IMR-90 (cell line): ENCODE measurements at places on chromosomes 6 and 20. TPM values are rescaled to one million over a fixed set of nuclear protein-coding genes. Genes with fewer than 3 reads are reported as not detected.

Gene SNPH
- 4.5 and 4.7 TPM in 2 replicates for total RNA-seq

Gene ELOVL2
- total RNA-seq: 7.9 and 10.6 TPM in 2 replicates

Gene XPO5
- total RNA-seq: 30.0 and 30.1 TPM in 2 replicates

Gene HEY2
- not detected in 2 replicates for total RNA-seq

Gene CALHM5
- 10.6 and 10.8 TPM in 2 replicates for total RNA-seq

Gene NOL7
- 21.3 and 60.8 TPM in 2 replicates for total RNA-seq

Gene HCK
- total RNA-seq: not detected in 2 replicates

Gene SLC2A10
- total RNA-seq: 14.7 and 15.2 TPM in 2 replicates

Gene LRRC73
- total RNA-seq: under 0.01 TPM in 2 replicates

Gene MUCL3
- not detected in 2 replicates for total RNA-seq
